Stimulated activated naive CD8-positive, alpha-beta T cell treated with anti-CD3 and anti-CD28 coated beads, Interleukin-15, amount 100 ng/mL, for 72 hours (primary cell): ENCODE measurements at places on chromosomes 3 and 15.

GRCh38 chr3:134649106-134649705 is 1.6 kb downstream of the KY start:
- no peak for DNase-seq

GRCh38 chr3:105653868-105654267 is 214.9 kb downstream of the CBLB start:
- DNase-seq: no peak

- no peak for DNase-seq
These were observed 319.2 kb downstream of the FGF12 start for GRCh38 chr3:192408007-192408646.

DNA sequence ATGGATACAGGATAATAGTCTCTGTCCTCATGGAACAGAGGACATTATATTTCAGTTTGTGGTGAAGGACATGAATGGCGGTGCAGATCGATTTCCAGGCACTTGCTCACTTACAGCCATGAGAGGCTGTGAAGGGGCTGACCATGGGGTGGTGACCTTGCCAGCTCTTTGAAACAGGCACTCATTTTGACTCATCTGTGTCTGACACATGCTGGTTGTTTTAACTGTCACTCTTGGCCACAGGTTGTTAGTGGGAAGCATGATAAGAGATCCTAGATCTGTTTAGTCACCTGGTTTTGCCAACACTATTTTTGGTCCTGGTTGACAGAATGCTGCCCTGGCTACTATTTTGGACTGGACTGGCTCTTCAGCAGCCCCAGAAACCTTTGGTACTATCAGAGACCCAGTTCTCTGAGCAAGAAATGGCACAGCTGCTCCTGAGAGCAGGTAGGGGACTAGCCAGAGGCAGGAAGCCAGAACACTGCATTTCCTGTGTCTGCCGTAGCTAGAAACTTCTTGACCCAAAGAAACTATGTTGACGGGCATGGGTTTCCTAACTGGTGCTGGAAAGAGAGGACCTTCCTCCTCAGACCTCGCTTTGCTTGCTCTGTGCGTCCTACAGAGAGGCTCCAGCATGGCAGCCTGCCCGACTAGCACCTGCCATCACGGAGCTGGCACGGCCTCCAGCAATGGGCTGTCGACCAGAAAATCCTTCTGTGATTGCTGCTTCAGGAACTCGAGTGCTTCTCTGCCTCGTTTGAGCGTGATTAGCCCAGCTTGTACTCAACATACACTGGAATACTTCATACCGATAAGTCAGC is 6.3 kb downstream of the PXYLP1 start:
- peak; percentile 50 for DNase-seq

- no peak for DNase-seq
These were observed 24.0 kb downstream of the TKT start for GRCh38 chr3:53231532-53232511.

DNA sequence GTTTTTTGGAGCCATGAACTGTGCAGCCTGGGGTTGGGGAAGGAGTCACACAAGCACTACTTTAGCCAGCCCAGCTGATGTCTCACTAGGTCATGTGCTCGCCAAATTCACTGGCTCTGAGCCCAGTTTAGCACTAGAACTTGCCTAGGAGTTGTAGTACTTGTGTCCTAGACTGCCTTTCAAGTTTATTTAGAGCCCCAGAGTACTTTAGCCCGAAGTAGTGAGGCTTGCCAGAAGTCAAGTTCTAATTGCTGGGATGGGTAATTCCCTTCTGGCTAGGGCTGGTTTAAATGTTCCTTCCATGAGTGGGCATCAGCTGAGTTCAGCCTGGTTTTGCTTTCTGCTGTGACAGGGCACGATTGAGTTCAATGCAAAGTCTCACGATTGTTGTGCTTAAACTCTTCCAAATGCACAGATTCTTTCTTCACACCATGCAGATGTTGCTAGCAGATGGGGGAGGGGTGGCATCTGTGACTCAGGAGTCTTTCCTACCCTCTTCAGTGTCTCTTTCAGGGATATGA is 228.2 kb upstream of the ZPLD1 start:
- DNase-seq: no peak

GRCh38 chr15:71013446-71013845 is 101.8 kb upstream of the THSD4 start:
- DNase-seq: no peak
